Dorsolateral prefrontal cortex (tissue), 122 donors: ENCODE measurements at places on chromosomes 11 and 22.

DNA sequence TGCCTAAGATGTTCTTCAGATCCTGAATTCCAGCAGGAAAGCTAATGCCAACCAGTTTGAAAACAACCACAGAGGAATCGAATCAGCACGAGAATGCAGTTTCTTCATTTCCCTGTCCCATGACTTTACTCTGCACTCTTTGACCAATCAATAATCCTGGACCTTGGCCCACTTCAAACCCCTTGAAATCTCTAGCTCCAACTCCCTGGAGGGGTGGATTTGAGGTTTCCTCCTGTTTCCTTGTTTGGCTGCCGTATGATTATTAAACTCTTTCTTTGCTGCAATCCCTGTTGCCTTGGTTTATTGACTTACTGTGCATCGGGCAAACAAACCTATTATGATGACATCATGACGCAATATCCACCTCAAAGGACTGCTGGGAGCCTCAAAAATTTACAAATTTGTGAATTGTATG lies 109.3 kb downstream of the FBXO7 start:
- DNase-seq: no peak

DNA sequence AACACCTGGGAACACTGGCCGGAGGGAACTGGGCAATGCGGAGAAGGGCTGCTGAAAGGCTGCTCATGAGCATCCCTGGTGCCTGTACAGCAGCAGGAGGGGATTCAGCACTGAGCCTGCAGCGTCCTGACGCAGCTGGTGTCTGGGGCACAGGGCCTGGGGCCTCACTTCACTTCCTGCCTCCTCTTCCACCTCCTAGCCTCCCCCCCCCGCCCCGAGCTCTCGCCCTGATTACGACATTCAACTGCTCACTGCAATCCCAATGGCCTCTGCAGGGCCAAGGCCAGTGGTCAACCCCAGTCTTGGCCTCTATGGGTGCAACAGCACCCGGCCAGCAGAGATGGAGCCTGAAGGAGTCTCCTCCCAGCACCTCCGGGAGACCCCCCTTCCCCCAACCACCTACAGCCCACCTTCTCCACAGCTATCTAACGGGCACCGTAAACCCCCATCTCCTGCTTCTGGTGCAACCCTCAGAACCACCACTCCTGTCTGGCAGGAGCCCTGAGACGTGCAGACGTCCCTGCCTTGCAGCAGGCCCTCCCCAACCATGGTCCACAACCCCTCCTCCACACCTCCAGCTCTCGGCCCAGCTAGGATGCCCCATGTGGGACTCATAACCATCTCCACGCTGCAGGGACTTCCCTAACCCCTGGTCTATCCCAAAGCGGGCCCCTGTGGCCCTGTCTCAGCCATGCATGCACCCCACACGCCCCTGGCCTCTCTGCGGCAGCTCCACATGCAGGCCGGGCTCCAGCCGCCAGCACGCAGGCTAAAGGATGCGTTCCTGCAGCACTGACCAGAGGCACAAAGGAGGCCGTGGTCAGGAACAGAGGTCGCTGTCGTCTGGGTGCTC lies 38.2 kb downstream of the BRD1 start:
- DNase-seq: no peak

DNA sequence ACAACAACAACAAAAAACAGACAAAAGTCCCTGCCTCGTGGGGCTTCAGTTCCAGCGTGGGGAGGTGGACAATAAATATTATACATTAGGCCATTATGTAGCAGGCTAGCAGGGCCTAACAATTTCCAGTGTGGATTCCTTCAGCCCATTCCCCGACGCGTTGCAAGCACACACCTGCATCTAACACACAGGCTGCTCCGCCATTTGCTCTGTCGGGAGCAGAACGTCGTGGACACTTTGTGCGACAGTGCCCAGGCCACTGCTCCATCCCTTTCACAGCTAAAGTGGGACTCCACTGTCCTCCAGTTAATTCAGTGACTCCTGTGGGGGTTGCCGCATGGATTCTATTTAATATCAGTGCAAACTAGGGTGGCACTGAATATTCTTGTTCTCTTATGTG lies 10.9 kb upstream of the FGF3 start:
- no peak for DNase-seq

DNA sequence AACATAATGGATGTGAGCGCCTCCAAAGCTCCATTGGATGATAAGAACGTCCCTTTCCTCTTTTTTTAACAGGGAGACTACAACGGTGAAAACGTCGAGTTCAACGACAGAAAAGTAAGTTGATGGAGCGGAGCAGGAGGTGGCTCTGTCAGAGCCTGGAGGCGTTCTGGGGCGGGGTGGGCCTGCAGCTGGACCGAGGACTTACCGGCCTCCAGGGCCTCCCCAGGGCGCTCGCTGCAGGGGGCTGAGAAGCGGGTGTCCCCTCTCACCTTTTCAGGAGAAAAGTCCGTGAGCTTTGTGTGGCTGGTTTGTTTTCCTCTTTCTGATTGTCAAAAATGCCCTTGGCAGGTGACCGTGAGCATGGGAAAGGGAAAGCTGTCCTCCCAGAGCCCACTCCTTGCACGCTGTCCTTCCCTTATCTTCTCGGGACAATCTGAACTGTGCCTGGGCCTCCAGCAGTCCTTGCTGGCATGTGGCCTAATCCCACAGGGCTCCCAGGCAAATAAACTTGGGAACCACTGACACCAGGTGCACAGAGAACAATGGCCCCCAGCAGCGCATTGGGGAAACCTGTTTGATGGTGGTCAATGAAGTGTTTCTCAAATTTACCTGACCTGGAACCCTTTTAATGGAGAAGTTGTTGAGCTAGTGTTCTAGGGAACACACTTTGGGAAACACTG lies 38.4 kb downstream of the ANO1 start:
- DNase-seq: no peak

GRCh38 chr22:42630211-42630610 lies 10.2 kb downstream of the ATP5MGL start:
- no peak for DNase-seq

DNA sequence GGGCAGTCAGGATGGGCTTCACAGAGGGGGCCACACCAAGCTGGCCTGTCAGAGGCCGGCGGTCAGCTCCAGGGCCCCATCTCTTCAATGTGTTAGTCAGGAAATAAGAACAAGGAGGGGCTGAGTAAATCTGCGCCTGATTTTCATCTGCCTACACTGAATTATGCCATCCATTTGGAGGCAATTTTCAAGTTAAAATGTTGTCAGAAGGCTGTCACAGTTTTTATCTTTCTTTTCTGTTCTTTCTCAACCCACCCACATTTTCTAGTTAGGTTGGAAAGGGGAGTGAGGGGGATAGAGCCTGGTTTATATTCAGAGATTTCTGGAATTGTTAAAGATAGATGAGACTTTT lies 18.8 kb downstream of the ADORA2A start:
- no peak for DNase-seq
